Glomerular endothelial cell (primary cell): ENCODE measurements at places on chromosomes 2 and 18.

DNA sequence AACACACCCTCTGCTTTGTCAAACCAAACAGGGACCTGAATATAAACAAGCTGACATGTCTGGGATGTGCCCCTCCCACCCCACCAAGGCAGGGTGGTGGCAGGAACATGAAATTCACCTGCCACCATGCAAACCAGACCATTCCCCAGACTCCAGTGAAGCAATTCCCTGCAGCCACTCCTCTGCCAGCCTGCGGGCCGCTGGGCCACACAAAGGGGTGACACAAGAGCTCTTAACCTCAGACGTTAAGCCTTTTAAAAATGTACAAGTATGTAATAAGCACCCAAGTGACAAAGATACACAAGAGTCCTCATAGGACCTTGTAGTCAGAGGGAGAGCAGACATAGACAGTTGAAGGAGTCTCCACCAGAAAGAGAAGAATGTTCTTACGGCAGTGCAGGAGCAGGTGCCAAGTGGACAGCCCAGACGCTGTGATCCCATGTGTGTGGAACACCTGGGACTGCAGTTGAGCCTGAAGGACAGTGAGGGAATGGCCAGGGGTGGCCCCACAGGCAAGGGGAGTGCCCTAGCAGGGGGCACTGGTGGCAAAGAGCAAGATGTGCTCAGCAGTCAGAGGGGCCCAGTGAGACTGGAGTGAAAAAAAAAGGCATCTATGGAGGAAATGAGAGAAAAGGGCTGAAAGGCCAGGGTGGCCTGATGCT, 36.9 kb downstream of the CRACDL start:
- DNase-seq, result no peak

- DNase-seq, result no peak
Observed at GRCh38 chr2:116490511-116491145, 1323.9 kb upstream of the DDX18 start.

DNA sequence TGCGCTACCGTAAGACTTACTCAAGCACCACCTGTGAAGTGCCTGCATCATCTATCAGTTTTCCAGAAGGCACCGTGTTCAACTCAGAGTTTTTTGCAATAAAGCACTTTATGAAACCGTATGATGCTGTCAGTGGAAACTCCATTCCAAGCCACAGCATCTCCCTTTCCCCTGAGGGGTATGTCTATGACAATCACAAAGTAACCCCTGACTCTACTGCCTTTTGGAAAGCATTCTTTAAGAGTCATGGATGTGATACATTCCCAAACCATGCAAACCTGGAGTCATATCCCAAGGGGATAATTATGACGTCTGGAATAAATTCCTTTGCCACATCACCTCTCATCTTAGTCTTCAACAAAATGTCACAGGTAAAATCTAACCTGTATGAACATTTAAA, 39.2 kb downstream of the UNC50 start:
- no peak for DNase-seq

GRCh38 chr18:78873926-78874500, 105.6 kb upstream of the SALL3 start:
- DNase-seq, result no peak

DNA sequence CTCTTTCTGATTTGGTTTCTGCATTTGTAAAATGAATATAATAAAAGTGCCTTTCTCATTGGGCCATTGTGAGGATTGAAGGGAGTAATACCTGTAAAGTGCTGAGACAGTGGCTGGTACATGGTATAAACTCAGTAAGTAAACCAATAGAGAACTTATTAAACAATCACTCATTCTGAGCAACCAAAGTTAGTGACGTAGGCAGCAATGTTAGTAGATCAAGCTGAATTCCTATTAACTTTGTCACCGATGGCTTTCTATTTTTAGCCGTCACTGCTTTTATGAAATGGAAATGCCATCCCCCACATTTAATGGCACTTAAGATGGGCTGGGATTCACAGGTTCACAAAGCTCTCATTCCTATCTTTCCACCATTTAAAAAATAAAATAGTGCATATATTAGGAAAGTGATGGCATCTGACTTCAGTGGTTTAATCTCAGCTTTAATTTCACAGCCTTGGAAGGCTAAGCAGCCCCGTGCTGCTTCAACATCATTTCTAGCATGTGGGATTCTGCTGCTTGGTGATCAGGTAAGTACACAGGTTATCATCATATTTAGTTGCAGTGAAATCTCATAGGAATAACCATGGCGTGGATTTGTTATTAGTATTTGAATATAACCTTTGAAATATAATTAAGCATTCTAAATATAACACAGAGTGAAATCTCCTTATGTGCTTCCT, 17.6 kb upstream of the PPP4R1 start:
- no peak for DNase-seq

GRCh38 chr2:36438449-36438977, 82.9 kb downstream of the CRIM1 start:
- DNase-seq, result peak; percentile 48

DNA sequence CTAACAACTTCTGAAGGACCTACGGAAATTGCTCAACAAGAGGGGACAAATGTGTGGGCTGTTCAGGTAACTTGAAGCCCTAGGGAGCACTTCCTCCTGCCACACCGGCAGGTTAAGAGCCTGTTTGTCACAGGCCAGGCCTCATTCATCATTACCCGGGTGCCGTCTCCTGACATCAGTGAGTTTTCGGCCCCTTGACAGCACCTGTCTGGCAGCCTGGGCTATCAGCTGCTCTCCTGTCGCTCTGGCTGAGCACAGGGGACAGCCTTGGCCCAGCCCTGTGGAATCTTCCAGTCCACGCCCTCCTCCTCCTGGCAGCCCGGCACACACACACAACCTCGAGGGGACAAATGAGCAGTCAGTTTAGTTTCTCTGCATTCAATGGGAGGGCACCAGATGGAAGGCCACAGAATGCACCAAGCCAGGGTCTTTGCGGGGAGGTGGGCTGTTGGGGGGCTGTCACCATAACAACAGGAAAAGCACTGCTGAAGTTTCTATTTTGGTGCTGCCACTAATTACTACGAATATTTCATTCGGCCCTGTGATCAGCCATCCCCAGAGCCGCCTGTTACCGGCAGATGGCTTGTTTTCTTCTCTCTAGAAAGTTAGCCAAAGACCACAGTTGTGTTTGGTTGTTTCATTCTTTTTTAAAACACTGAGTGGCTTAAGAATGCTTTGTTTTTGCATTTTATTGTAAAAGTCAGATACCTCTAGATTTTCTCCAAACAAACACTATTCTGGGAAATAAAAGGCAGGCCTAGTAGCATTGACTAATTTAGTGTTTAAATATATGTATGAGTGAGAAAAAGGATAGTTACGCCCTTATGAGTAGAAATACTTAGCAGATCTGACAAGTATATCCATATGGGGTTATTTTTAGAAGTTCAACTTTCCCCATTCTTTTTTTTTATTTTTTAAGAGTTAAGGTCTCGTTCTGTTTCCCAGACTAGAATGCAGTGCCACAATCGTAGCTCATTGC, 189.9 kb upstream of the NDUFV2 start:
- DNase-seq, result no peak

DNA sequence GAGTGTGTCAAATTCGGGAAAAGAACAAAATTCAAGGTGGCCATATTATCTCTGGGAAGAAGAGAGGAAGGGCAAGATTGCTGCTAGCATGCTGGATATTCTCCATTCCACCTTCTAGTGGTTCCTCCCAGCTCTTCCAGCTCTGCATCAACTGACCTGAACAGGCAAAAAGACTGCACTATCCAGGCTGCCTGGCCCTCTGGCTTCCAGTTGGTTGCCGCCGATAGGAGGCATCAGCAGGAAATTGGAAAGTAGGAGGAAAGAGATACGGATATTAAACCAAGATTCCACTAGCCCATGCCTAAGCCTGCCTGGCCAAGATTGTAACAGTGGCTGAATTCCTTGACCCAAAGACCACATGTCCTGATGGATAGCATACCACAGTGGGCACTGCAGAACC, 1.7 kb upstream of the RTTN start:
- DNase-seq, result no peak

DNA sequence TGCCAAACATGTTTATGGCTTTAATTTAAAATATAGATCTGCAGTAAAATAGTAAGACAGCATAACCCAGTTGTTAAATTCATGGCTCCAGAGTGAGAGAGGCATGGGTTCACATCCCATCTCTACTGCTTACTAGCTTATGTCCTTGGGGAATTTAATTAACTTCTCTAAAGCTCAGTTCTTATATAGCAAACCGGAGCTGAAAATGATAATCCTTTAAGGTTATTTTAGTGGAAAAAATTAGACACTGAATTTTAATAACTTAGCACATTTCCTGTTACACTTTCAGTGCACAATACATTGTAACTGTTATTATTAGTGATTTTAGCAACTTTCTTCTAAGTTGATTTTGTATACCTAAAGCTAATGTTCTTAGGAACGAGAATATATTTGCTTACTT, 14.8 kb downstream of the SCN9A start:
- no peak for DNase-seq

GRCh38 chr2:8639122-8639635, 42.7 kb upstream of the ID2 start:
- DNase-seq, result no peak
